ENCODE measurements at places on chromosomes 6 and 20.

- peak; percentile 9 for DNase-seq
Observed at GRCh38 chr6:167683028-167683862, 143.5 kb upstream of the AFDN start.

DNA sequence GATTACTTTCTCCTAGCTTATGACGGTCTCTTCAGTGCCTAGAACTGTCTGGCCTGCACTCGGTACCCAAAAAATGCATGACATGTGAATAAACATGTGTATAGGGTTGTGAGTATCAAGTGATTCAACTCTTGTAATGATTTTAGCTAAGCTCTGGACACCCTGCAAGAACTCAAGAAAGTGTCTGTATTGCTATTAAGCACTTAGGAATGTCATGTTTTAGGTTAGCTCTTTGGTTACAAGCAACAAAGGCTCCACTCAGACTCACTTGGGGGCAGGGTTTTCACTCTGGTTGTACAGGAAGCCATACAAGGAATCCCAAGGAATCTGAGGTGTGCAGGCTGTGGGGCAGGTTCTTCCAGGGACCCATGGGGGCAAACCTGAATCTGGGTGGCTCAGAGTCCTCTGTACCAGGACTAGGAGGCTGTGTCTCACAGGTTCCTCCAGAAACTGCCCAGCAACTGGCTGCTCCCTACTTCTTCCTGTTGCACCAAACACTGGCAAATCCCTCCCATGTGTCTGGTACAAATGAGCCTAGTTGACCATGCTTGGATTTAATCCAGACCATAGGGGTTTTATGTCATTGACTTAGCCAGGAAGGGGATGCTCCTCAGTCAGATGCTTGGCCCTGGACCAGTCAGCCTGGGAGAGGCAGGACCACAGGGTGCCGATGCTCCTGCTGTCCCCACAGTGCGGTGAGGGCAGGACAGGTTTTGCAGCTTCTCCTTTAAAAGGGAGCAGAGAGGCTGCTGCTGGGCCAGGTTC, 77.9 kb upstream of the CDH4 start:
- DNase-seq: no peak

GRCh38 chr20:13611611-13612125, 27.1 kb downstream of the TASP1 start:
- no peak for DNase-seq

- no peak for DNase-seq
Observed at GRCh38 chr20:434661-435419, 26.7 kb downstream of the RBCK1 start.

GRCh38 chr6:144873623-144874378, 588.7 kb downstream of the UTRN start:
- DNase-seq: no peak

- DNase-seq: no peak
Observed at GRCh38 chr20:38395165-38395564, 40.0 kb downstream of the SNHG17 start.

DNA sequence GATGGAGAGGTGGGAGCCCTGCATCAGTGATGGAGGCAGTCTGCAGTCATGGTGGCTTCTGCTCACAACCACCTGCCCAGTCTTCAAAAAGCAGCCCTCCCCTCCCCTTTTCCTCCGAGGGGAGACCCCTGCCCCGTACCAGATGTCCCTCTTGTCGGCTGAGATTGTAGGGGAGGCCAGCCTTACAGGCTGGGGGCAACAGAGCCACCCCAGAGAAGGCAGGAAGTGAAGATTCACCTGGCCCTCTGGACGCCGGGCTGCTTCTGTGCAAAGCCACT, 4.5 kb downstream of the TNFRSF6B start:
- no peak for DNase-seq

DNA sequence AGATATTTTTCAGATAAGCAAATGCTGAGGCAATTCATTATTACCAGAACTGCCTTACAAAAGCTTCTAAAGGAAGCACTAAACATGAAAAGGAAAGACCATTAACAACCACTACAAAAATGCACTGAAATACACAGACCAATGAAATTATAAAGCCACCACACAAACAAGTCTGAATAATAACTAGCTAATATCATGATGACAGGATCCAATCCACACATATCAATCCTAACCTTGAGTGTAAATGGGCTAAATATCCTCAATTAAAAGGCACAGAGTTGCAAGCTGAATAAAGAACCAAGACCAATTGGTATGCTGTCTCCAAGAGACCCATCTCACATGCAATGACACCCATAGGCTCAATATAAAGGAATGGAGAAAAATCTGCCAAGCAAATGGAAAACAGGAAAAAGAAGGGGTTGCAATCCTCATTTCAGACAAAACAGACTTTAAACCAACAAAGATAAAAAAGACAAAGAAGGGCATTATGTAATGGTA, 58.0 kb upstream of the PHIP start:
- DNase-seq: no peak

GRCh38 chr6:38933426-38933825, 115.2 kb upstream of the GLP1R start:
- DNase-seq: peak; percentile 42

- DNase-seq: no peak
Observed at GRCh38 chr20:51061418-51062045, 38.6 kb upstream of the KCNG1 start.

GRCh38 chr6:105077596-105078385, 102.0 kb downstream of the POPDC3 start:
- DNase-seq: peak; percentile 63

GRCh38 chr6:43292763-43293318, 5.2 kb upstream of the SLC22A7 start:
- no peak for DNase-seq

GRCh38 chr6:87710090-87710489, 8.1 kb upstream of the AKIRIN2 start:
- no peak for DNase-seq

DNA sequence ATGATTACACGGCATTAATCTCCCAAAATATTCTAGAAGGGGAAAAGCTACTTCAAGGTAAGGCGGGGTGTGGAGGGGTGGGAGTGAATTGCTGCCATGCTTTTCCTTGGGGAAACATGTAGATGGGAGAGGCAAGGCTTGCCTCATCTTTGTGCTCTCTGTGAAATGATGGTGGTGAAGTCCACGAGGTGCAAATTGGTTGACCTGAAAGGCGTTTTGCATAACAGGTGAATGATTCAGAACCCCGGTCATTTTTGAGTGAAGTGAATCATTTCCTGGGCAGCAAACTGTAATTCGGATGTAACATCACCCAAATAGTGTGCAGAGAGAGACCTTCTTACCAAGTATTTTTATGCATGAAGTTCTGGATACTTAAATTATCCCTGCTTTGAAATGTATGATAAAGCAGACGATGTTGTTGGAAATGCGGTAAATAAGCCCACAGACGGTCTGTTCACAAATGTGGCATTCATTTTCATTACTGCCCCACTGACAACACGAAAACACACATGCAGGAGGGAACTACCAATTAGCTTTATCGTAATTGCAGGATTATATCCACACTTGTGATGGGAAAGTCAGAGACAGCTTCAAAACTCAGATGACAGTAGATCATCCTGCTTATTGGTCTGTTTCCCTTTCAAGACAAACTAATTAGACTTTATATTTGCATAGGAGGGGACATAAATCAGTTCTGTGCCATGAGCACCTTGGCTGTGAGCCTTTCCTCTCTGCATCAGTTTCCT, 3.0 kb downstream of the CDH4 start:
- DNase-seq: peak; percentile 74

DNA sequence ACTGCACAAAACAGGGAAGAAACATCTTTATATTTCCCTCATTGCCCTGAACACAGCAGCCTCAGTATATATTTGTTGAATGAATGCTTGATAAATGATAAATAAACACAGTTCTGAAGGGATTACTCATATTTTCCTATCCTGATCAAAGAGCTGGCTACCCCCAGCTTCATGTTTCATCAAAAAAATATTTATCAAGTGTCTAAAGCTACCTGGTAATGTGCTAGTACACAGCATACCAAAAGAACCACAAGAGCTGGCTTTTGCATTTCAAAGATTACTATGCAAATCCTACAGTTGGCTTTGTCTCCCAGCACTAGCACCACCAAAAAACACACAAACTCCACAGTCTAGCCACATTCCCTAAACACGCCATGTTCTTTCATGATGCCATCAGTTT, 130.0 kb downstream of the BTBD9 start:
- DNase-seq: peak; percentile 47

DNA sequence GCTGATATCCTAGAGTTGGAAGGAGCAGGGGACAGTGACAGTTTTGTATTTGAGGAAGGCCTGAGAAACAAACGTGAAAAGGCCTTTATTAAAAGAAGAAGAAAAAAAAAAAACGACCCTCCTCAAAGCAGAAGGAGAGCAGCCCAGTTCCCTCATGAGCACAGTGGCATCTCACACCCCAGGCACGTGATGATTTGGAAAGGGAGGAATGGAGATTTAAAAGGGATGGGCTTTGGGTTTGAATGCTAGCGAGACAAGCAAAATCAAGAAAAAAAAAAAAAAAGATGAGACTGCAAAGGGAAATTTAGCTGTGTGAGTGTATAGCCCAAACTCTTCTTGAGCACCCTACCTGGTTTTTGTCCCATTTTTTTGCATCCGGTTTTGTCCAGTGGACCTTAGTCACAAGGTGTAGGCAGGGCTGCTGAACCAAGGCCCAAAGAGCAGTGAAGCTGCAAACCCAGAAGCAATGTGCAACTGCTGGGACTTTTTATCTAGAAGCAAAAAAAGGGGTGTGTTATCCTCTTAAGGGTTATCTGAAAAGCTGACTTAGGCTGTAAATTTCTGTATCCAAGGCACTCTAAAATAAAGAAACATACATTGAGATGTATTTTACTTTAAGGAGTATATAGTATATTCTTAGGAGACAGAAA, 54.5 kb upstream of the RREB1 start:
- DNase-seq: no peak

DNA sequence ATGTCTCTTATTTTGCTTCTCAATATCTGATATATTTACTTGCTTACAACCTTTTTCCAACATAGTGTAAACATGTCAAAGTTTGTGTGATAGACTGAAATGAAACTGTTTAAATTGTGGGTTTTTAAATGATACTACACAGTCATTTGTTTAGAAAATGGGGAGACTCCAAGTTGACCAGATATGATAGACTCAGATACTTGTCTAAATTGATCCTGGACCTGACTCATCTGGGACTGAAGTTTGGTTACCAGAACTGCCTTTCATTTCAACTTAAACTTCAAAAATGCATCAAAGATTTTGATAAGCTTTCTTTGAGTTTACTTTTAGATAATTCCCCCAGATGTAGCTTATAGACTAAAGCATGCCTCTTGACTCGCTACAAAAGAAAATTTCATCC, 27.0 kb upstream of the PRL start:
- DNase-seq: no peak

GRCh38 chr6:106556368-106556960, 72.8 kb downstream of the RTN4IP1 start:
- no peak for DNase-seq

- no peak for DNase-seq
Observed at GRCh38 chr20:710780-711450, 35.3 kb upstream of the SCRT2 start.

DNA sequence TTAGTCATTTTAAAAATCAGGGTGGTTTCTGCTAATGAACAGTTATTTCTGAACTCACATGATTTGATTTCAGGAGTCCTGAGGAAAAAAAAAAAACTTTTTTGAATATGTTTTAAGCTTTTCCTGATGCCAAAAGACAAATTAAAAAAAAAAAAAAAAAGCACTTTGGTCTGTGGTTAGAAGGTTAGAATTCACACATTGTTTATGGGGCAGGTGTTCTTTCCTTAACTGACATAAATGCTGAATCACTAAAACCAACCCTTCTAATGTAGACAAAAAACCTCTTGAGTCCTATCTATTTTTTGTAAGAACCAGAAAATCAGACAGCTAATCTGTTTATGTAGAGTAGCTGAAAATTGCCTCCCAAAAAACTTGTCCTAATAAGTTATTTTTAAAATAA, 20.4 kb downstream of the THEMIS start:
- DNase-seq: no peak

DNA sequence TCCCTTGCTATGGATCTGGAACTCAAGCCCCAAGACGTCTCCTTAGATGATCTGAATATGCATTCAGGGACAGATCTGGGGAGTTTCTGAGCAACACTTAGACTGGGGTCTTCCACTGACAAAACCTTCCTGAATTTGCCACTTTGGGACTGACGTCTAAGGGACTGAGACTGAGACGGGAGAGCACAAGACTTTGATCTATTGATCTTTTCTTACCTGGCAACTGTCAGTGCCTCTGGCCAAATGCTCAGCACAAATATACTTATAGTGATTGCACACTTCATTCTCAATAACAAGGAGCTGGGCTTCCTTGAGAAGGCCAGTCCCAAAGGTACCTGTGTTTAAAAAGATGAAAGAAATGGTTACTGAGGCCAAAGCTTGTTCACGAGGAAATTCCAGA, 131.8 kb downstream of the LPA start:
- no peak for DNase-seq
